ENCODE measurements at places on chromosomes 7 and 10.

DNA sequence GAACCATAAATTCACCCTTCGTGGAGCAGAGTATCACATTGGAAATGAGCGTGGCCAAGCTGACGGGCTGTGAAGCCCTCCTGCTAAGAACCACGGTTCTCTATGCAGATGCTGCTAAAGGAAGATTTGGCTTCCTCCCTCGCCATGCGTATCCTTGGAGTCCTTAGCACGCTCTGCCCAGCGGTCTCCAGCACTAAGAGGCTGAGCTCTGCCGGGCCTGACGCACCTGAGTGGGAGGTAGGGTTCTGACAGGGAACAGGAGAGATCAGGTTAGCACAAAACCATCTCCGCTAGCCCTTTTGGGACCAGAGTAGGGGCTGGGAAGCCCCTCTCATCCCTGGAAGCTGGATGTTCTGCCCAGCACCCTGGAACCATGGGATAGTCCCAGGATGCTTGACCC is 225.8 kb downstream of the KCNMA1 start:
- DNase-seq = no peak

- peak; percentile 82 for DNase-seq
Observed at GRCh38 chr10:97759158-97759887, 12.5 kb downstream of the SFRP5 start.

DNA sequence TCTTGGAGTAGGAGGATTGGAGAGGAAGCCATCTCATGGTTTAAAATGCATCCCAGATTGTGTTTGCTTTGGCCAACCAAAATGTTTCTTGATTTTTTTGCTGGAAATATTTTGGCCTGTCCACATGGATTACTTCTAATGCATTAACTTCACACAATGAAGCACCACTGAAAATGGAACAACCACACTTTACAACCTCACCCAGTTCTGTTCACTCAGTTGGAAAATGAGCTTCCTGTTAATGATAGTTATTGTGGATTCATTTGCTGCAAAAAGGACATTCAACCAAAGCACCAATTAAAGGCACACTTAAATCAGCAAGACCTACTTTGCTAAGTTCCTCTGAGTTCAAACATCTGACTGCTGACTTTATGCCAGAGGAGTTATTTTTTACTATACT is 11.3 kb upstream of the A1CF start:
- no peak for DNase-seq

GRCh38 chr7:48424731-48425130 is 253.5 kb downstream of the ABCA13 start:
- DNase-seq = peak; percentile 56

- DNase-seq = no peak
Observed at GRCh38 chr7:1674161-1675035, 4.3 kb downstream of the ELFN1 start.

GRCh38 chr10:55233505-55233904 is 432.5 kb upstream of the PCDH15 start:
- no peak for DNase-seq

GRCh38 chr10:74825371-74826141 is 844 bp upstream of the KAT6B start:
- DNase-seq = peak; percentile 74

- DNase-seq = no peak
Observed at GRCh38 chr10:45419676-45420025, 45.6 kb downstream of the ALOX5 start.

DNA sequence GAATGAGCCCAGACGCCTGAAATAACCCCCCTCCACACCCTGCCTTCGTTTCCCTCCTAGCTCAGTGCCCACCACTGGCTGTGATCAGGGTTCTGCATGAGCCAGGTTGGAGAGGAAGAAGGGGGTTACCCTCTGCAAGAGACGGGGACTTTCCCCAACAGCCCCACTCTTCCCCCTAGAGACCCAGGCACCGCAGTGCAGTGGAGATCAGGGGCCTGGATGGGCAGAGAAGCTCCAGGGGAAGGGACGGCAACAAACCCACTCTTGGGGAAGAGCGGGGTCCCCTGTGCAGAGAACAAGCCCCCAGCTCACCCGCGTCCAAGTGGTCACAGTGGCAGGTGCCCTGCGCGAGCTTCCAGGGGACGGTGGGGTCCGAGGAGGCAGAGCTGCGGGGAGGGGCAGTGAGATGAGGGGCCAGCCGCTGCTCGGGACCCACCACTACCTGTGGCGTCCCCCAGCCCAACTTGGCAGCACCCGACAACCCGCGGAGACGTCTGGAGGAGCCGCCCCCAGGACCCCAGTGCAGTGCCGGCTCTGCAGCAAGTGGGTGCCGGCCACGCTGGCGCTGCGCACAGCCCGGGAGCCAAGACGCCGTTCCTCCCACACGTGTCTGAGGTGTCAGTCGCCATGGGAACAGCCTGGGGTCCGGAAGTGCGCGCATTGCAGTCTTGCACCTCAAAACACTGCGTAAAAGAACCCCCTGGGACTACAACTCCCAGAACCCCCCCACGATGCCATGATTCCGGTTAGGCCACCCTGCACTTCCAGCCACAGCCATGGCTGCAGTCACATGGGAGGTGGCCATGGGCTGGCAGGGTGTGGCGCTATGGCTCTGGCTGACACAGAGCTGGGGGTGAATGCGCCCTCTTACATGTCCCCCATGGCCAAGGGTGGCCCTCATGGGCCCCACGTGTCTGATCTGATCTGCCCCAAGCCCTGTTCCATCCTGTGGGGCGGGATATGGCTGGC is 45.8 kb upstream of the WIPI2 start:
- DNase-seq = peak; percentile 26

DNA sequence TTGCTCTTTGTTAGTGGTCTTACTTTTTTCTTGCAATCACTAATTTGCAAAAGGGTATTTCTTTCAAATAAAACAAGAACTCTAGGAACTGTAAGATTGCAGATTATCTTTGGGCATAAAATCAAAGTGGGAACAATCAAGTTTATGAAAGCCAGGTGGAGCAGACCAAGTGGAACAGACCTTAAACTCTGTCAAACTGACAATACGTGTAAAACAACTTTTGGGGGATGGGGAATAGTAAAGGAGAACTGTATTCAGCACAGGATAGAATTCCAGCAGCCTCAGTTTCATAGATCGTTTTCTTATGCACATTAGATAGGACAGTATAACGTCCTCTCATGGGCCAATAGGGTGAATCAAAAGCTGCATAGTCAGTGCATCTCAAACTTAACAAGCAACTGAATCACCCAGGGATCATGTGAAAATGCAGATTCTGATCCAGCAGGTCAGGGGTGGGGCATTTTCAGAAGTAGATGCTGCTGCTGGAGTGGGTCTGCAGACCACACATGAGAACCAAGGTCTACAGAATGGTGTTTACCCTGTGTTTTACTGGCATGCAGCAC is 120.7 kb downstream of the PIP4K2A start:
- no peak for DNase-seq

DNA sequence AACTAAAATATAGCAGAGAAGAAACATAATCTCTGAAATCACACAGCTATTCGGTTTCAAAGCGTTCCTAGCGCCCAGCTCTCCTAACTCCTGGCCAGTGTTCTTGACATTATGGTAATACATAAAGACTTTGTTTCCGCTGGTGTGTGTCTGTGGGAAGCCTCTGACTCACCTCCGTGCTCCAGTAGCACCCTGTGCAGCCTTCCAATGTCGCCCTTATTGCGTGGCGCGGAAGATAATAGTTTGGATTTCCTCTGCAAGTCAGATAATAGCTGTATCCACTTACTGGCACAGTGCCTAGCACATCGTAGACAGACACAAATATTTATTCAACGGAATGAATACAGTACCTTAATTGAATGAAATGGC is 570 bp downstream of the BMS1 start:
- DNase-seq = peak; percentile 40

- DNase-seq = no peak
Observed at GRCh38 chr7:103094102-103094501, 19.2 kb downstream of the ARMC10 start.

- DNase-seq = no peak
Observed at GRCh38 chr10:28963539-28964221, 286.4 kb downstream of the BAMBI start.

GRCh38 chr10:124067825-124068400 is 25.5 kb downstream of the CHST15 start:
- no peak for DNase-seq

DNA sequence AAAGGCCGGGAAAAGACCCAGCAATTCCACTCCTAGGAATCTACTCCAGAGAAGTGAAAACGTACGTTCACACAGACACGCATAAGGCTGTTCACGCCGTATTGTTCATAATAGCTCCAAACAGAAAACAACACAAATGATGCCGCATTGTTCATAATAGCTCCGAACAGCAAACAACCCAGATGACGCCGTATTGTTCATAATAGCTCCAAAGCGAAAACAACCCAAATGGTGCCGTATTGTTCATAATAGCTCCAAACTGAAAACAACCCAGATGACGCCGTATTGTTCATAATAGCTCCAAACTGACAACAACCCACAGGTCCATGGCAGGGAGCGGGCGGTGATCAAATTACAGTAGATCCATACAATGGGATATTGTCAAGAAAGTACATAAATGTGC is 85.2 kb upstream of the DNAAF5 start:
- no peak for DNase-seq

Measured in suppressor macrophage (primary cell).